ENCODE measurements at places on chromosomes 11 and 22.

DNA sequence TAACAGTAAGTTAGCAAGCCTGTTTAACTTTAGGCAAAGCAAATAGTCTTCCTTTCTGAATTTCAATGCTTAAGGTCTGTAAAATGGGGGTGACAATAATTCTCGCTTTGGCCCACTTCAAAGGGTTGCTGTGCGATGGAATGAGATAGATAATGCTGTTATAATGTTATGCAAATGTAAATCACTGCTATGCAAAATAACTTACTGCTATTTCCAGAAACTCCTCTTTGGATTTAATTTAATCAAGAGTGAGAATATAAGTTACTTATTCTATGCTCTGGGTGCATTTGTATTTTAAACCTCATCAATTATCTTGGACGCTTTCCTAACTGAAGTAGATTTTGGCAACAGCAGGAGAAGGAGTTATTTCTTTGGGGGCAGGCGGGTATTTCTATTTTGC, 4.1 kb upstream of the SORL1 start:
- DNase-seq = no peak

GRCh38 chr11:13339195-13340153, 61.9 kb downstream of the BMAL1 start:
- no peak for DNase-seq

GRCh38 chr11:66651016-66651415, 12.5 kb downstream of the RBM4 start:
- no peak for DNase-seq

DNA sequence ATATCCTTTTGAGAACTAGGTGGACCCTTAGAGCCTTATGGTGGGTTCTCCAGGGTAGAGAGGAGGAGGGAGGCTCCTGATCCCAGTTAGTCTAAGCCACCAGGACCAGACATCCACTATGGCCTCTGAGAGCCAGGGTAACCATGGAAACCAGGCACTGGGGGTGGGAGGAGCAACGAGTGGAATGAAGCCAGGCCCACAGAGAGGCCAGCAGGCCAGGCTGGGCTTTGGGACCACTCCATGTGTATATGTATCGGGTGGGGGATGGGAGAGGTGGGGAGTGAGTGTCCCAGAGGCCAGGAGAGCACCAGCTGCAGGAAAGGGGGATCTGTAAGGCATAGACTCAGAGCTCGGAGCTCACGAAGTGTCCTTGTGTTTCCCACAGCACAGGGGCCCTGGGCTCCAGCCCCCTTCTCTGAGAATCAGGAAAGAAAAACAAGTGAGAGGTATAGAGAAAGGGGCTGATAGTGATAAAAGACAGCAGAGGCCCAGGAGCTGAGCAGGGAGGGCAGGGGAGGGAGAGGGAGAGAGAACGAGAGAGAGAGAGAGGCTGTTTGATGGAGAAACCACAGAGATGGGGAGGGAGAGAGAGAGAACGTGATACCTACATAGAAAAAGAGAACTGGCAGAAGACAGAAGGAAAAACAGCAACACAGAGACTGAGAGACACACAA, 15.5 kb upstream of the TSPAN18 start:
- no peak for DNase-seq

GRCh38 chr11:91041626-91042025, 818.8 kb upstream of the CHORDC1 start:
- no peak for DNase-seq

DNA sequence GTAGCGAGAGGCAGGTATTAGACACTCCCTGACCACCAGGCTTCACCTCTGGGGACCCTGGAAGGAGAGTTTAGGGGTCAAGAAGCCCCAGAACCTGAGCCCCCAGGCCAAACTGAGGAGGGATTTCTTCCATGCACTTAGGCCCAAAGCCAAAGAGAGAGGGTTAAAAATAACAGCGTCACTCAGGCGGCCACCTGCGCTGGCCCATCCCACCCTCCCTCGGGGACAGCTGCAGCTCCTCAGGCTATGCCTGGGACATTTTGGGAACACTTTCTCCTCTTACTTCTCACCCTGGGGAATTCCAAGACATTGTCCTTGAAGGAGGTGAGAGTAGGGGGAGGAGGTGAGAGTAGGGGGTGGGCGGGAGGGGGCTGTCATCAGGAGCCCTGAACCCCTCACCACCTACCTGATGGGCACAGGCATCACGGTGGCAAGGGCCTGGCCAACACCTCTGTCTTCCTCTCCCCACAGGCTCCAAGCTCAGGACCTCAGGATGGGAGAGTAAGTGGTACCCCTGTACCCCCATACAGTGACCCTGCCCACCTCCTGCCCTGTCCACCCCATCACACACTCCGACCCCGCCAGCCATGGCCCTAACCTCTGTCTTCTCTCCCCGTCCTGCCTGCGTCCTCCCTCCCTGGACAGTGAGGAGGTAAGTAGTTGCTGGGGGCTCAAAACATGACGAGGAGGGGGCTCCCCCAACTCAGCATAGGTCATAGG, 583 bp downstream of the TNNI2 start:
- DNase-seq = no peak

GRCh38 chr11:124115782-124116616, 749 bp downstream of the VWA5A start:
- DNase-seq = no peak

DNA sequence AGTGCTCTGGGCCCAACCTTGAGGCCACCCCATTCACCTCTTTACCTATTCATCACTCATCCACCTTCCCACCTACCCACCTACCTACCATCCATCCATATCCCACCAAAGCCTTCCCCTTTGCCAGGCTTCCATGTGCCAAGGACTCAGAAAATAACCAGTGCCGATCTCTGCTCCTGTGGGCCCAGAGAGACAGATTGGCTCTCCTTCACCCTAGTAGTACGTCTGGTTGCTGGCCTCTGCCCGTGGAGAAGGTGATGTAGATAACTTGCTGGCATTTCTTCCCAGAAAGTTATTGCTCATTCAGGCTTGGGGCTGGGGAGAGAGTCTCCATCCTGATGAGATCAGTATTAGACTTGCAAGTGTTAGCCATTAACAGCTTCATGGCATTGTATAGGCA, 45.2 kb downstream of the NEU3 start:
- DNase-seq = no peak

GRCh38 chr11:18485913-18486528, 30.4 kb downstream of the LDHAL6A start:
- no peak for DNase-seq

- no peak for DNase-seq
Observed at GRCh38 chr11:99371257-99371656, 350.5 kb downstream of the CNTN5 start.

- no peak for DNase-seq
Observed at GRCh38 chr11:37282367-37282766, 684.3 kb upstream of the RAG2 start.

DNA sequence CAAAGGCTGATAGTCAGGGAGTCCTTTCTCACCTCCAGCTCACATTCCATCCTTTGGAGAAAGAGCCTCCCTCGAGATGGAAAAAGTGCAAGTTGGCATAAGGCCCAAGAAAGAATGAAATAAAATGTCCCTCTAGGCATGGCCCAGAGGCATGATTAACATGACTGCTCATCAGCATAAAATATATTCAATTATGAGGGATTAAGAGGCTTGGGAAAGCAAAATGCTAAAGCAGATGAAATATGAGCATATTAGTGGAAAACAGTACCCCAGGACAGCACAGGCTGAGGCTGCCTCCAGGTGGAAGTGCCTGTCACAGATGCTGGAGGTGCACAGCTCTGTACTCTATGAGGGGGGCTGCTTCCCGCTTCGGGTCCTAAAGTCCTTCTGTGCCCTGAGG, 347.8 kb upstream of the PLET1 start:
- DNase-seq = no peak

GRCh38 chr22:30969532-30970355, 679 bp downstream of the TUG1 start:
- no peak for DNase-seq

DNA sequence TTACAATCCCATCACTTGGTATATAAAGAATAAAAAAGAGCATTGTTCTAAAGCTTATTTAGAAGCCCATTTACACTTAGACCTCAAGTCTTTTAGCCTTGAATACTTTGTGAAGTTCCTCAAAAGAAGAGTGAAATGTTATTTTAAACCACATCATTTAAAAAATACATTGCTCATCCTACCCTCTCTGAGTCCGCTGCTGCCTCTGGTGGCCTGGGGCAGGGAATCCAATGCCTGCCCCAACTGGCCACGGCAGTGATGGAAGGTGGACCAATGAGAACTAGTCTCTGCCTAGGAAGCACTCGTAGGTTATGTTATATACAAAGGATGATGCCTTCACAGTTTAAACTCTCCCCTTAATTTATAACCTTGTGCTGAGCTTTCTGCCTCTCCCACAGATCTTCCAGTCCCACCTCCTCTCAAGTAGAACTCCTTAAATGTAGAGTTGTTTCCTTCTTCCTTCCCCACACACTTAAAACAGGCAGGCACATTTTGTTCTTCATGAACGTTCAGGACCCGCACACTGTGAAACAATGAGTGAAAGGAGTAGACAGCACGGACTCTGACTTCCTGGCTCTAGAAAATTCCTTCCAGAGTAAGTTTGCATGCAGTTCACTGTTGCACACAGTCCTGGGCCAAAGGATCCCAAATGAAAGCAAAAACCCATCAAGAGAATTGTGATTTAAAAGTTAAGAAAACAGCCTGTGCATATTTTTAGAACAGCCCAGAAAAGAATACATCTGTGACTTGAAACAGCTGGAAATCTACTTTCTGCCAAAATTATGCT, 167.8 kb downstream of the RRAS2 start:
- no peak for DNase-seq

- DNase-seq = no peak
Observed at GRCh38 chr11:47413908-47414684, 5.7 kb downstream of the SLC39A13 start.

GRCh38 chr11:12253843-12254281, 123.5 kb upstream of the PARVA start:
- DNase-seq = no peak

DNA sequence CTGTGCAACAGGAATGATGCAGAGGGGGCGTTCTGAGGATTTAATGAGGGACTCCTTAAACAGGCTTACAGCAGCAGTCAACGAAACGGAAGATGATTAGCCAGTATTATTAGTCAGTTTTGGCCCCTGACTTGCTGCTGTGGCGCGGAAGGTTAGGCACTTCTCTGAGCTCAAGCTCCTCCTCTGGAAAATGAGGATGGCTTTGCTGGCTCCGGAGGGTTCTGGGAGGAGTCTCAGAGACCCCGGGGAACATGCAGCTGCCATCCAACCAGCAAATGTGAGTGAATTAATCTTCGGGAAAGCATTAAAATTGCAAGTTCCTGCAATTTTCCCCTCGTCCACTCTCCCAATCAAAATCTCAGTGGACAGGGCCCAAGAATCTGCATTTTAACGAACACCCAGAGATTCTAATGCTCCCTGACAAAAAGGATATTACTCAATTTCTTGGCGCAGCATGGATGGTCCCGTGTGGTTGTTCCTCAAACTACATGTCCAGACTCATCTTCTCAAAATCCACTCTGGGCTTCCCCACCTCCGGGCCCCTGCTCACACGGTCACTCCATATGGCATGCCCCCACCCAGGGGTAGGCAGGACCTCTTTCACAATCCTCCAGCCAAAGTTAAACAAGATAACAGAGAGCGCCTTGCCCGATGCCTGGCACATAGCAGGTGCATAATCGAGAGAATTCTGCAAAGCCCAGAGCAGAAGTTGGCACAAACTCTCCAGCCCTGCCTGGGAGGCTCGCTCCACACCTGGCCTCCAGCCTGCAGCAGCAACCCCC, 6.4 kb downstream of the ELFN2 start:
- no peak for DNase-seq

DNA sequence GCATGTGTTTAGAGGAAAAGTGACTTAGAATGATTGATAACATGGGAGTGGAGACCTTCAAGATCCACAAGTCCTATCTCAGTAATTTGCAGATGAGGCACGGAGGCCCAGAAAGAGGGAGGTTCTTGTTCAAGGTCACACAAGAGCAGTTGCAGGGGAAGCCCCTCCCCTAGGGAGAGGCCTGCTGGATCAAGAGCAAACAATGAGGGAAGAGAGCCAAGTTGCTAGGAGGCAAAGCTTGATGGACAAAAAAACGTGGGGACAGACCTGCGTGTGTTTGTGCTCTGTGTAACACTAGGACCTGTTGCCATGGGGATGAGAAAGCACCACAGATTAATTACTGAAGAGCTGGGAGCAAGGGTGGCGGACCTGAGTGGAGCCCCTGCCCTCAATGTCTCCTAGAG, 6.4 kb upstream of the MFRP start:
- no peak for DNase-seq

GRCh38 chr11:61754534-61755482, 2.4 kb downstream of the MYRF start:
- DNase-seq = no peak

GRCh38 chr11:22681281-22681812, 14.9 kb downstream of the GAS2 start:
- no peak for DNase-seq

DNA sequence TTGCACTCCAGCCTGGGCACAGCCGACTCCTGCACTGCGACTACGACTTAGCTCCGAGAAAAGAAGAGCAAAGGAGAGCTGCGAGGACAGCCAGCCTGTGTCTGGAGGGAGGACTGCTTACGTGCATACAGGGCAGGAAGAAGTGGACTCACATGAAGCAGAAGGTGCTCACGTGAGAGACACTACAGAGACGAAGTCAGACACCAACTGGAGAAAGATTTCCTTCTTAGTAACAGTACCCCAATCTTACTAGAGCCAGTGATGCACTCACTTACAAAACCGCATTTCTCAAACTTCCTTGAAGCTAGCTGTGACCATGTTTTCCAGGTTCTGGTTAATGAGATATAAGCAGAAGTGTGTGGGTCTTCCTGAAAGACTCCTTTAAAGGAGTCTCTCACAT, 67.7 kb downstream of the MICAL3 start:
- no peak for DNase-seq

DNA sequence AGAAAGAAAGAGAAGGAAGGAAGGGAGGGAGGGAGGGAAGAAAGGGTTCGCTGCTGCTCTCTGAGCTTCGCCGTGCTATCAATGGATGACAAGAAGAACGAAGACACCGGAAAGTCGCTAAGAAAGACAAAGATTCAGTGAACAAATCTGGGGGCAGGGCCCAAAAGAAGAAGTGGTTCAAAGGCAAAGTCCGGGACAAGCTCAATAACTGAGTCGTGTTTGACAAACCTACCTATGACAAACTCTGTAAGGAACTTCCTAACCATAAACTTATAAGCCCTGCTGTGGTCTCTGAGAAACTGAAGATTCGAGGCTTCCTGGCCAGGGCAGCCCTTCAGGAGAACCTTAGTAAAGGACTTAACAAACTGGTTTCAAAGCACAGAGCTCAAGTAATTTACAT, 2.9 kb upstream of the TTLL1 start:
- no peak for DNase-seq
